ENCODE measurements at places on chromosomes 6 and 20.

DNA sequence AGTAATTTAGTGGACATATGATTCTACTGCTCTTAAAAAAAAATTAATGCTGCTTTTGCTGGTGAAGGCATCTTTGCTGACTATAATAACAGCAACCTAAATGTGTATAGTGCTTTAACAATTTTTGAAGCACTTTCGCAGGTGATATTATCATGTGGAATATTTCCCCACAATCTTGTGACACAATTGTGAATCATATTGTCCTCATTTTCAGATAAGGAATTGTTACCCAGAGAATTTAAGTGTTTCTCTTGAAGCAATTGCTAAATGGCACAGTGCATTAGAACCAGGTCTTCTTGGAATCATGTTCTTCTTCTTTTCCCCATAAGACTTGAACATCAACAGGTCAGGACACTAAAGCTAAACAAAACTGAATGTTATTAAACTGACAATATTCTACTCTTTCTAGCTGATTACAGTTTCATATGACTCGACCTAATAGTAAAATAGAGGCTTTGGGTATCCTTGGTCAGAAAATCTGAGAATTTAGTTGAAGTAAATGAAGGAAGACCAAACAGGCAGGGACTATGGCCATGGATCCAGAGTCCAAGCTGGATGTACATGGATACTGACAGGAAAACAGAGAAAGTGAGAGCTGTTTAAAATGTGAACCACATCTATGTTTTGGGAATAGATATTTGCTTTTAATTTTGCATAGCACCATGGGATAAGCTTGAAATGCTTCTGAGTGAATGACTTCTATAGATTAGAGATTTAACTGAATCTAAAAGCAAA, 121.8 kb upstream of the SLC35B3 start:
- no peak for DNase-seq

DNA sequence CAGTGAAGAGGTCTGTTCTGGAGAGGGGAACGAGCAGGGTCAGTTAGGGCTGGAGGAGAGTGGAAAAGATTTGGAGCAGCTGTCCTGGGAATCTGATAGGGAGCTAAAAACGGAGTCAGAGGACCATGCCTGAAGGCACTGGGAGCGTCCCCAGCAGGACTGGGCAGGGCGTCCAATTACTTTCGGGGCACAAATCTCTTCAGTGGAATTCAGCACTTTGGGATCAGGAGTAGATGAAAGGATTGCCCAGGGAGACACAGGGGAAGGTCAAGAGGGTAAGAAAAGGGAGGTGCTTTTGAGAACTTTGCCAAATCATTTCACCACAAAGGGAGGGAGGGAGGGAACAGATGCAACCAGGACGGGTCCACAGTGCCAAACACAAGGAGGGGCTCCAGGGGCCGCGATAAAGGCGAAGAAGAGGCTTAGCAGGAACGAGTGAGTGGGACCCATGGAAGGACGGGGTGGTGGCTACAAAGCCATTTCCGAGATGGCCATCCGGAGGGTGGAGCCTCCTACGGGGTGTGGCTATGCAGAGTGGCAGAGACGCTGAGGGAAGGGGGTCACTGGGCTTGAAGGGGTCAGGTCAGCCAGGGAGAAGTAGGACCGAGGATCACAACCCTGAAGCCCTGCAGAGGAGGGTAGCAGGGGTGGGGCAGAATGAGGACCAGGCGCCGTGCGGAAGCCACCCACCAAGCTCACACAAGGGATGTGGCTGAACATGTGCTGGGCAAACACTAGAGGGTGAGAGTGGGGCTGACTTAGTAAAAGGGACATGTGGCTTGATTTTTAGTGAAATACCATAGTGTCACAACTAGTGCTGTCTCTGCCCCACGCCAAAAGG, 180.0 kb upstream of the RREB1 start:
- no peak for DNase-seq

DNA sequence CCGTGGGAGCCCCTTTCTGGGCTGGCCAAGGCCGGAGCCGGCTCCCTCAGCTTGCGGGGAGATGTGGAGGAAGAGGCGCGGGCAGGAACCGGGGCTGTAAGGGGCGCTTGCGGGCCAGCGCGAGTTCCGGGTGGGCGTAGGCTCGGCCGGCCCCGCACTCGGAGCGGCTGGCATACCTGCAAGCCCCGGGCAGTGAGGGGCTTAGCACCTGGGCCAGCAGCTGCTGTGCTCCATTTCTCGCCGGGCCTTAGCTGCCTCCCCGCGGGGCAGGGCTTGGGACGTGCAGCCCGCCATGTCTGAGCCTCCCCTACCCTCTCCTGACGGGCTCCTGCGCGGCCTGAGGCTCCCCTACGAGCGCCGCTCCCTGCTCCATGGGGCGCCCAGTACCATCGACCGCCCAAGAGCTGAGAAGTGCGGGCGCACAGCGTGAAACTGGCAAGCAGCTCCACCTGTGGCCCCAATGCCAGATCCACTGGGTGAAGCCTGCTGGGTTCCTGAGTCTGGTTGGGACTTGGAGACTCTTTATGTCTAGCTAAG, 82.8 kb upstream of the E2F3 start:
- DNase-seq = no peak

DNA sequence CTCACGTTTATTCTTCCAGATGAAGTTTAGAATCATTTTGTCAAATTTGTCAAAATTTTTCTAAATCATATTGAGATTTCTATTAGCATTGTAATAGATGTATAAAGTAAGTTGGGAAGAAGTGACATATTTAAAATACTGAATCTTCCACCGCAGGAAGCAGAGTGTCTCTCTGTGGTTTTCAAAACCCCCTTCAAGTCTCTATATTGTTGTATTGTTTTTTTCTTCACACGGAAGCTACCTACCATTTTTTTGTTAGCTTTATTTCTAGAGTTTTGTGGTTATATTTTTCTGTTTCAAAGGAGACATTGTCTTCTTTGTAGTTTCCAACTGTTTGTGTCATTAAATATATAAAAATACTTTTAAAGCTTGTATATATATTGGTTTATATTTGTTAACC, 188.6 kb downstream of the ZDHHC14 start:
- no peak for DNase-seq

GRCh38 chr6:56936466-56936865, 18.4 kb upstream of the BEND6 start:
- DNase-seq = no peak

DNA sequence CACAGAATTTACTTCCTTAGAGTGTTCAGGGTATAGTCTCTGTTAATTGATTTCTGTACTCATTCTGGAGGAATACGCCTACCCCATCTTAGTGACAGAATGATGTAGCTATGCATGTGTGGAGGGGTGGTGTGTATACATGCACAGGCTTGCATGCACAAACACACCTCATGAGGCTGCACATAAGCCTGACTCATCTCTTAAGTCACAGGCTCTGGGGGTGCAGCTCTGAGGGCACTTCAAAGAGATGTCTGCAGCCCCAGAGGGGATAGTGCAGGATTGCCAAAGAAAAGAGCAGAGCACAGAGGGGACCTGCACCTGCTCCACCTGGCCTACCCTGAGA, 24.6 kb downstream of the TBX18 start:
- DNase-seq = no peak

GRCh38 chr6:121535777-121536176, 100.3 kb downstream of the GJA1 start:
- no peak for DNase-seq

GRCh38 chr6:35569011-35569461, 56.3 kb upstream of the TULP1 start:
- DNase-seq = no peak

GRCh38 chr6:42454428-42454791, 2.7 kb upstream of the TRERF1 start:
- no peak for DNase-seq

- no peak for DNase-seq
Measured at GRCh38 chr20:48025051-48025515, 239.8 kb upstream of the SULF2 start.

GRCh38 chr20:4730780-4731179, 9.1 kb downstream of the PRND start:
- no peak for DNase-seq

GRCh38 chr6:80321011-80321410, 214.5 kb downstream of the BCKDHB start:
- DNase-seq = no peak

GRCh38 chr20:36298795-36299339, 7.3 kb upstream of the DLGAP4 start:
- DNase-seq = no peak

GRCh38 chr6:112040956-112041355, 12.9 kb upstream of the CCN6 start:
- DNase-seq = no peak

GRCh38 chr6:37095997-37096396, 74.0 kb upstream of the PIM1 start:
- DNase-seq = no peak

DNA sequence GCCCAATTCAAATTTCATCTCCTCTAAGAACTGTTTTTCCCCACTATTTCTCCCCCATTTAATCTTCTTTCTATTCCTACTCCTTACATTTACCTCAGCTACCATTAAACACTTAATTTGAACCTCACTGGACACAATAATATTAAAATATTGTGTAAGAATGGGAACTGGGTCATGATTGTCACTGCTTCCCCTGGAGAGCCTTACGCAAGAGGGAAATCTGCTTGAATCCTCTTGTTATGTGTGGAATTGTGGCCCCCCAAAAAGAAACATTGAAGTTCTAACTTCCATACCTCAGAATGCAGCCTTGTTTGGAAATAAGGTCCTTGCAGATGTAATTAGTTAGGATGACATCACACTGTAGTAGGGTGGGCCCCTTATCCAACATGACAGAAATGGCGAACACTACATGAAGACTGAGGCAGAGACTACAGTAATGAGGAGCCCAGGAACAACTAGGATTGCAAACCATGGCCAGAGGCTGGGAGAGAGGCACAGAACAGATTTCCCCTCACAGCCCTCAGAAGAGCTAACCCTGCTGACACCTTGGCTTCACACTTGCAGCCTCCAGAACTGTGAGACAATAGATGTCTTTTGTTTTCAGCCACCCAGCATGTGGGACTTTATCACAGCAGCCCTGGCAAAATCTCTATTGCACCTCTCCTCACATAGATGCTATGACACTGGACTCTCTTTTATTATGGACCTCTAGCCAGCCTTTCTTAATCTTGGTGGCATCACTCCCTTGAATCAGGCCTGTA, 29.9 kb downstream of the HIVEP2 start:
- no peak for DNase-seq

GRCh38 chr20:62791301-62792181, 4.7 kb upstream of the MRGBP start:
- peak; percentile 86 for DNase-seq

DNA sequence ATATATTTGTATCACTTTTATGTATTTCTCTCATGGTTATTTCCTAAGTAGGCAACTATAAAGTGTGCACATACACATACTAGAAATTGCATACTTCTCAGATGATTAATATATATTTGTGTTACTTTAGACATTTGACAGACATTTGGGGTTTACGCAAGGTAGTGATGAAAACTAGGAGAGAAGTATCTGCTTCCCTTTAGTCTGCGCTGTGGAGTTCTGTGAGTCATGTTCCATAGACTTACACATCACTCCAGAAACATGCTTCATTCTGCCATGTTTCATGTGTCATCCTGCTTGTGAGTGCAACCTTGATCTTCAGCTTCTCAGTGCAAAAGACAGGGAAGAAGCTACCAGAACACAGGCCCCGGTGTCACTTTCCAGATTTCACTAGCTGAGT, 200.7 kb upstream of the BMP2 start:
- no peak for DNase-seq

All from anterior cingulate cortex (tissue), 58 donors.